Astrocyte (in vitro differentiated cells and primary cell): ENCODE measurements at places on chromosomes 16 and 17. TPM values are rescaled to one million over a fixed set of nuclear protein-coding genes. Genes with fewer than 3 reads are reported as not detected.
A peak's percentile ranks its signal among the peaks of the same experiment; 100 is the strongest.

- peaks cover 28% of the 10 kb centered on the region for H3K4me1 ChIP-seq
- H3K27me3 ChIP-seq: no peaks in the 10 kb centered on the region
- H3K27ac ChIP-seq: peak overlapping the region; percentile 100
- peak overlapping the region; percentile 61 for H3K4me3 ChIP-seq
Observed at GRCh38 chr17:75783803-75784472, 668 bp upstream of the UNK start.

The PIRT gene
- total RNA-seq: not detected in 2 replicates

DNA sequence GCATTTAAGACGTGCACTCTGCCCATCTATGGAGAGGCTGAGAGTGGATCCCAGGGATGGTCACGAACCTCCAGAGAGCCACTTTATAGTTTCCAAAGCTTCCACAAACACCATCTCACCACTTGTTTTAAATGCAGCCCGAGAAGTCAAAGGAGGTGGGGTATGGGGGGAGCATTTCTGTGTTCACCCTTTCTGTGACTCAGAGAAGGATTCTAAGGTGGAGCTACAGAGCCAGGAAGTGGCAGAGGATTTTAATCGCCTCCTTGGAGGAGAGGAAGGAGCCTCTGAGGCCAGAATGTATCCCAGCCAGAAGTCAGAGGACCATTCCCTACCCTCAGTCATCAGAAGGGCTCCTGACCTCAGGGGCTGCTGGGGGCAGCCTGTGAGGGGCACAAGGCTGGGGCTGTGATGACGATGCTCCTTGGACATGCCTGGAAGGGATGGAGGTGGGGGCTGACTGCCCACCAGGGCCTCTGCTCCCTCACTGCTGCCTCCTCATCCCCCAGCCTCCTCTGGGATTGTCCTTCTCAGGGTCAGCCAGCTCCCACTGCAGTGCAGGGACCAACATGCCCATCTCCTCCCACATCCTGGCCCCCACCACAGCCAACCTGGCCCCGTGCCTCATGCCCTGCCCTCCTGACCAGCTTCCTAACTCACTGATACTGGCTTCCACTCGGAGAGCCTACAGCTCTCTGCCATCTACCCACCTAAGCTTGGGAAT is 2.8 kb downstream of the XYLT2 start:
- peaks cover 2% of the 10 kb centered on the region for H3K27me3 ChIP-seq
- no peak overlapping the region for H3K4me3 ChIP-seq
- peak overlapping the region; percentile 13 for H3K27ac ChIP-seq

The HOXB1 gene
- total RNA-seq: not detected in 2 replicates

The C1QTNF8 gene
- total RNA-seq: not detected in 2 replicates

The KCNH4 gene
- not detected in 2 replicates for total RNA-seq

DNA sequence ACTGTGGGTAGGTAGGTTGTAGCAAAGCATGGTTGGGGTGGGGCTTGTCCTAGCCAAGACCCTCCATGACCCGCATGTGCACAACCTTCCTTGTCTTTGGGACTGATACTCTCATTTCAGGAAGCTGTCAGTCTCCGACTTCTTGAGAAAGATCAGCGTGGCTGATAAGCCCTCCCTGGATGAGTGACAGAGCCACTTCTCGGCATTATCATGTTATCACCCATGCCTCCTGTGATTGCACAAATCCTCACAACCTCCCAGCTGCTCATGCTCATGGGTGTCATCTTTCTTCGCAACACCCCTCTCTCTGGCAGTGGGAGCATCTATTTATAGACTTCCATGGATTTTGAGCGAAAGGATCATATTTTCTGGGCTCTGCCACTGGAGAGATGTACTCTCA is 314.2 kb downstream of the FOXL1 start:
- DNase-seq: no peak
- no peak overlapping the region for H3K4me3 ChIP-seq
- H3K36me3 ChIP-seq: no peaks in the 10 kb centered on the region
- H3K27ac ChIP-seq: no peak overlapping the region
- H3K27me3 ChIP-seq: no peaks in the 10 kb centered on the region
- H3K4me1 ChIP-seq: no peaks in the 10 kb centered on the region

DNA sequence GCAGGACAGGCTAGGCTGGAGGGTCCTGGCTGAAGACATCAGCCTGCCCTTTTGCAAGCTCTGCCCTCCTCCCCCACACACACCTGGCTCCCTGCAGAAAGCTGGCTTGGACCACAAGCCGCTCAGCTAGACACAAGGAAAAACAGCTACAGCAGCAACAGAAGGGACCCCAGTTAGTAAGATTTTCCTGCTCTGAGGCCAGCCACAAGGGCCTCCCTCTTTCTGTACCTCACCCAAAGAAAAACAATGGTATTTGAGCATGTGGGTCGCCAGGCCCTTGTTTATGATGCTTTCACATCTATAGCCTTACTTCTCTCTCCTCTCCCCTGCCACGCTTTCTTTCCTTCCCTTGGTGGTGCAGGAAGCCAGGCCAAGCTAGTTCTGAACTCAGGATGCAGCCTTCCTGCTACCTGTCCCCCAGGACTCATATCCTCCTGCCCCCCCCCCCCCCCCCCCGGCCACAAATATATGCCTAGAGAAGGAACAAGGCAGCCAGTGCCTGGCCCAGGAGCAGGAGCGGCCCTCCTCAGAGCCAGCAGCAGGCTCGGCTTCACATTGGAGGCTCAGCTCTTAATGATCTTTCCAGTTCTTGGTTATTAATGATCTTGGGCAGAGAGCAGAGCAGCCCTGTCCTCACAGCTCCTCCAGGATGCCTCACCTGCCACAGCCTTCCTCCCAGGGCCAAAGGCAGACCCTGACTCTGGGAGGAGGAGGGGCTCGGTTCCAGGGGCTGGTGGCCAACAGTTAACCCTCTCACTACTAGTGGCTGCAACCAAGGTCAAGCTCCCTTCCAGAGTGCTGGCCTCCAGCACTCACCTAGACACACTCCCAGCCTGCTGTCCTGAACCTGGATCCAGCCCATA is 19.5 kb downstream of the GRIN2C start:
- no peak for DNase-seq
- H3K27ac ChIP-seq: no peak overlapping the region
- H3K36me3 ChIP-seq: no peaks in the 10 kb centered on the region
- peaks cover 14% of the 10 kb centered on the region for H3K4me1 ChIP-seq
- peaks cover 3% of the 10 kb centered on the region for H3K27me3 ChIP-seq

DNA sequence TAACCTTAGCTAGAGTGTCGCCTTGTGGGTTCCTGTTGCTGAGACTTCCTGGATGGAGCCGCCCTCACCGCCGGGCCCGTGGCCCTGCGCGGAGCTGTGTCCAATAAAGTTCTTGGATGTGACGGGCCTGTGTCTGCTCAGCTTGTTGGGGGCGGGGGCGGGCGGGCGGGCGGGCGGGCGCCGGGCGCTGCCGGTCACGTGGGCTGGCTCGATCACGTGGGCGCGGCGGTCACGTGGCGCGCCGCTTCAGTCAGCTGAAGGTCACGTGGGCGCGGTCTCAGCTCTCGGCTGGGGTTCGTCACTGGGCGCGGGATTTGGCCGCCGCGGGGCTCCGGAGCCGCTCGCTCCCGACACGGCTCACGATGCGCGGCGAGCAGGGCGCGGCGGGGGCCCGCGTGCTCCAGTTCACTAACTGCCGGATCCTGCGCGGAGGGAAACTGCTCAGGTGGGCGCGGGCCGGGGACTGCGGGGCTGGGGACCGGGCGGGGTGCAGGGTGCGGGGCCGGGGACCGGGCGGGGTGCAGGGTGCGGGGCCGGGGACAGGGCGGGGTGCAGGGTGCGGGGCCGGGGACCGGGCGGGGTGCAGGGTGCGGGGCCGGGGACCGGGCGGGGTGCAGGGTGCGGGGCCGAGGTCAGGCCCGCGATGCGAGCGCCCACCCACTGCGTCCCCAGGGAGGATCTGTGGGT is at the start of gene AMDHD2:
AMDHD2 (plus strand) TSS at position 275 of the 687 bp plus-strand sequence; CDS start at position 363, 88 bp downstream.
- peak within 1 kb of the TSS; percentile 67 for H3K4me3 ChIP-seq
- peaks cover 34% of the 10 kb centered on the region for H3K4me1 ChIP-seq
- H3K27me3 ChIP-seq: no peaks in the 10 kb centered on the region
- H3K27ac ChIP-seq: peak within 1 kb of the TSS; percentile 58
- H3K36me3 ChIP-seq: peaks cover 19% of the 10 kb centered on the region

DNA sequence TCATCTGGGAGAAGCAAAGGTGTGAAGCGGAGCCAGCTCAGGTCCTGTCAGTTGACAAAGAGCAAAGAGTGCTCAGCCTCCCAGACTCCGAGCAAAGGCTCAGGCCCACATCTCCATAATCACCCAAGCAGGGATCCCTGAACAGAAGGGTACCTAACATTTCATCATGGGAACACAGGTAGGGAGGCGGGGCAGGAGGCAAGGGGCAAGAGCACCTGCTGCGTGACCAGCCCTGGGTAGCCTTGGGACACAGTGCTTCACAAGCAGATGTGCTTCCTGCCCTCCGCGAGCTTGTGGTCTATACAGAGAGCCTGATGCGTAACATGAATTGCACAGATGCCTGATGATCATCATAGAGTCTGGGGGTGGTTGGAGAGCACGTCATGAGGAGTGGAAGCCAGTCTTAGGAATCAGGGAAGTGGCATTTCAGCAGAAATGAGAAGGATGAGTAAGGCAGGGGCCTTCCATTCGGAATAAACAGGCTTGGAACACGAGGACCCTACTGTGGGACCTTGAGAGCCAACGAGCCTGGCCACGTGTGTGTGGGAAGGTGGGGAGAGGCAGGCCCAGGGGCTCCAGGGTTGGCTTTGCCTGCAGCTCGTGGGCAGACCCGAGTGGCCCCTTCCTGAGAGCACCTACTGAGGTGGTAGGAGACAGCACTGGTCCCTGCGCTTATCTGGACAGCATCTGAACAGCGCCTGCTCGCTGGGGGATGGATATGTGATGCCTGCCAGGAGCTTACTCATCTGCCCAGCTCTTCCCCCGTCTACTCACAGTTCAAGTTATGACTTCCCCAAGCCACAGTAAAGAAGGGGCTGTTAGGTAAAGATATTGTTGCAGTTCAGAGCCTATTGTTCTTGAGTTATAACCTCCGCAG is 125.8 kb downstream of the CCDC182 start:
- H3K27ac ChIP-seq: peak overlapping the region; percentile 62
- H3K36me3 ChIP-seq: no peaks in the 10 kb centered on the region
- H3K4me3 ChIP-seq: no peak overlapping the region
- peak; percentile 92 for DNase-seq
- peaks cover 30% of the 10 kb centered on the region for H3K4me1 ChIP-seq

GRCh38 chr17:39979893-39980350 is 685 bp upstream of the PSMD3 start:
- H3K36me3 ChIP-seq: peaks cover 6% of the 10 kb centered on the region
- DNase-seq: peak; percentile 43
- no peaks in the 10 kb centered on the region for H3K27me3 ChIP-seq
- peak overlapping the region; percentile 62 for H3K4me3 ChIP-seq
- H3K27ac ChIP-seq: peak overlapping the region; percentile 71

DNA sequence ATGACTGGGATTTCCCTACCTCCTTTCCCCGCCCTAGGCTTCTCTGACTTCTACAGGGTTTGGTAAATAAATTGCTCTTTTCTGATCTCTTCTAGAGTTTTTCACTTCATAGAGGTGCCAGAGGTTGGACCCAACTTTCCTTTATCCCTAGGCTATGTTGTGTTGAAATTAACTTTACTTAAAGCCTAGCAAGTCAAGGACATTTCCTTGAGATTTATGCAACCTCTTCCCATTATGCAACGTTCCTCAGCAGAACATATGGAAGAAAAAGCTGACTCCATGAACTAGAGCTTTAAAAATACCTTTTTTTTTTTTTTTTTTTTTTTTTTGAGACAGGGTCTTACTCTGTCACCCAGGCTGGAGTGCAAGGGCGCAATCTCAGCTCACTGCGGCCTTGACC is 15.5 kb downstream of the MPO start:
- peaks cover 18% of the 10 kb centered on the region for H3K27me3 ChIP-seq
- H3K36me3 ChIP-seq: no peaks in the 10 kb centered on the region
- H3K27ac ChIP-seq: no peak overlapping the region
- no peak for DNase-seq
- no peaks in the 10 kb centered on the region for H3K4me1 ChIP-seq

The PRKCB gene
- 2.1 and 2.5 TPM in 2 replicates for total RNA-seq

DNA sequence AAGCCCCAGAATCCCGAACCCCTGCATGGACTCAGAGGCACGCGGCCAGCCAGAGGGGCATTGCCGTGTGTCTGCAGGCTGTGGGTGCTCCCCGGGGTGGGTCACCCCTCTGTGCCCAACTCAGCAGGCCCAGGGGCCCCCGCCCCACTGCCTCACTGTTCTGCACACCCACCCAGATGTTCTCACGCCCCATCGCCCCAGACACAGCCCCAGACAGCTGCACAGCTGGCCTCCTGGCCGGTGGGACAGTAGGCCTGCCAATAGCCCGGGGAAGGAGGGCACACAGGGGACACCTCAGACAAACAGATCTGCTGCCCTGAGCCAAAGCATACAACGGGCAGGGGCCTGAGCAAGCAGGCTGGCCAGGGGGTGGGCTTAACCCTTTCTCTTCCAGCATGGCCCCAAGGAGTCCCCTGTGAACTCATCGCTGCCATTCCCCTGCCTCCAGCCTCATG is 27.6 kb upstream of the NXPH3 start:
- H3K27me3 ChIP-seq: peaks cover 3% of the 10 kb centered on the region
- no peak overlapping the region for H3K27ac ChIP-seq
- no peak for DNase-seq
- no peaks in the 10 kb centered on the region for H3K4me1 ChIP-seq
- H3K4me3 ChIP-seq: no peak overlapping the region
- H3K36me3 ChIP-seq: no peaks in the 10 kb centered on the region

DNA sequence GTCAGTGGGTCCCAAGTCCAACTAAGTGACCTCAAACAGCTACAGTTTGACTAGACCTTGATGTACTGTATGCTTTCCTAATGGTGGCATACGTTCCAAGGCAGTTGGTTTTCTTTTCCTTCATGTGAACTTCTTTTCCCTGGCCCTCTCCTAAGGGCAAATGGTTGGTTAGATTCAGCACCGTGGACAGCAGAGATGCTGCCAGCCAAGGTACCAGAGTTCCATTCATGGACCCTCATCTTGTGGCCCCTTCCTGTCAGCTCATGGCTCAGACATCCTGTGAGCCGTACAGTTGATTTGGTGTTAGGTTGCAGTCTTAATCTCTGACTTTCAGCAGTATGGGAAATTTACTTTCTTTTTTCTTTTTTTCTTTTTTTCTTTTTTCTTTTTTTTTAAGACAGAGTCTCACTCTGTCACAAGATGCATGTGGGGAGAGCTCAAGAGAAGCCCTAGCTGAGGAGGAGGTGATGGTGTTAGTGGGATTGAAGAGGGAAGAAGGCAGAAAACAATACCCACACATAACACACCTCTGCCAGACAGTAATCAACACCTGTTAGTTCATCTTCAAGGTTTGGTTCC is 122.4 kb downstream of the USP31 start:
- no peak overlapping the region for H3K4me3 ChIP-seq
- no peak overlapping the region for H3K27ac ChIP-seq
- DNase-seq: peak; percentile 9
- H3K27me3 ChIP-seq: no peaks in the 10 kb centered on the region

DNA sequence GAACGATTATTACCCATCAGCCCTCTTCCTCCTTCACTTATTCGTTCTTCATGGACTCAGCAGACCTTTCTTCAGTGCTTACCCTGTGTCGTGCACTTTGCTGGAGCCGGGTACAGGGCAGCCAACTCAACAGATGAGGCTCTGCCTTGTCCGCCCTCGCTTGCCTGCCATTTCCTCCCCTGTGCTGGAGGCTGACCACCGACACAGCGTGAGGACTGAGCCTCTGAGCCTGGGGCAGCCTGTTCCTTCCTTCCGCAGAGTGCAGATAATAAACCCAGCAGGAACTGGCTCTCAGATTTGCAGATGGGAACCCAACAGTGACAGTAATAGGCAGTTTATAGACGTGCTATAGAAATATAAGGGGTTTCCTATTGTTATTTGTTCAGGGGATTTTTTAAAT is 7.0 kb upstream of the SLC39A11 start:
- H3K27ac ChIP-seq: no peak overlapping the region
- peaks cover 10% of the 10 kb centered on the region for H3K27me3 ChIP-seq
- no peaks in the 10 kb centered on the region for H3K36me3 ChIP-seq
